ENCODE measurements at places on chromosomes 13 and 19. TPM values are rescaled to one million over a fixed set of nuclear protein-coding genes. Genes with fewer than 3 reads are reported as not detected.

Gene MYO1F
- total RNA-seq = 0.17 TPM

Gene KANK3
- 0.15 TPM for total RNA-seq

Gene RANBP3
- 52.1 TPM for total RNA-seq

Gene KASH5
- not detected for total RNA-seq

Gene TRPC4
- 0.15 TPM for total RNA-seq

Gene LGALS14
- total RNA-seq = not detected

Gene SH3GL1
- total RNA-seq = 51.3 TPM

Gene SPIB
- total RNA-seq = not detected

Gene CASP14
- not detected for total RNA-seq

Gene CYP4F12
- not detected for total RNA-seq

Gene BRSK1
- 5.2 TPM for total RNA-seq

Gene PSPC1
- 76.6 TPM for total RNA-seq

Gene LILRA1
- not detected for total RNA-seq

Gene ACP7
- under 0.01 TPM for total RNA-seq

Gene CYP4F2
- not detected for total RNA-seq

Gene ERICH4
- total RNA-seq = not detected

Gene ZNF486
- total RNA-seq = 3.5 TPM

Gene GPC6
- total RNA-seq = 76.8 TPM

Gene ZNF471
- 5.0 TPM for total RNA-seq

Gene MAST1
- 3.3 TPM for total RNA-seq

Gene SH2D3A
- 0.15 TPM for total RNA-seq

Measured in smooth muscle cell of trachea (primary cell).